Stimulated activated CD4-positive, alpha-beta T cell treated with anti-CD3 and anti-CD28 coated beads, Interleukin-12 subunit alpha, Interleukin-12 subunit beta, amount 100 ng/mL, for 48 hours (primary cell): ENCODE measurements at places on chromosomes 7 and 10.

DNA sequence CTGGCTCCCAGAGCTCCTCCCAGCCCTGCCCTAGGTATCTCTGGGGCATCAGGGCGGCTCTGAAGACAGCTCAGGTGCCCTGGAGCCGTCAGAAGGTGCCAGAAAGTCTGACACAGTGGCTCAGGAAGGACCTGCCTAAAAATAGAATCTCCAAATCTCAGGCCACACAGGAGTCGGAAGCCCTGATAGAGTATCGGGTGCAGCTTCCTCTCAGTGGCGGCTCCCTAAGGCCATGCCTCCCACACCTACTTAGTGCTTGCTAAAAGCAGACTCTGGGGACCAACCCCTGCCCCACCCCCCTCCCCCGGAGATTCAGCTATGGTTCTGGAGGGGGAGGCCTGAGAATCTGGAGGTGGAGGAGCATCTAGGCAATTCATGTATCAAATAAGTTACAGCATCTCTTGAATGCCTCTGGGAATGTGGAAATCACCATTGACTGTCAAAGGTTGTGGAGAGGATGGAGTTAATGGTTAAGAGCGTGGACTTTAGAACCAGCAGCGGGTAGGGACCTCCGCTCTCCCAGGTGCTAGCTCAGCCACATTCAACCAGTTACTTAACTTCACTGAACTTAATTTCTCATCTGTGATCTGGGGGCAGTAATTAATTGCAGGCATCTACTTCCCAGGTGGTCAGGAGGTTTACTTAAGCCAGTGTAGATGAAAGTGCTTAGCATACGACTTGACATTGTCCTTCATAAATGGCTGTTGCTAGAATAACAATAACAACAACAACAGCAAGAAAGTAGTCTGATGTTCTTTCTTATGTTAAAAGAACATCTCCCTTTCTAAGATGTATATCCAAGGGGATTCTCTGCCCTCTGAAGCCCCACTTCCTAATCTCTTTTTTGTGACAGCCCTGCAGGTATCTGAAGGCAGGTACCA, 38.6 kb upstream of the MXI1 start:
- DNase-seq: no peak

GRCh38 chr7:98112077-98112476, 5.4 kb downstream of the LMTK2 start:
- DNase-seq: no peak

- DNase-seq: no peak
Measured at GRCh38 chr10:1400101-1401070, 336.9 kb downstream of the ADARB2 start.

DNA sequence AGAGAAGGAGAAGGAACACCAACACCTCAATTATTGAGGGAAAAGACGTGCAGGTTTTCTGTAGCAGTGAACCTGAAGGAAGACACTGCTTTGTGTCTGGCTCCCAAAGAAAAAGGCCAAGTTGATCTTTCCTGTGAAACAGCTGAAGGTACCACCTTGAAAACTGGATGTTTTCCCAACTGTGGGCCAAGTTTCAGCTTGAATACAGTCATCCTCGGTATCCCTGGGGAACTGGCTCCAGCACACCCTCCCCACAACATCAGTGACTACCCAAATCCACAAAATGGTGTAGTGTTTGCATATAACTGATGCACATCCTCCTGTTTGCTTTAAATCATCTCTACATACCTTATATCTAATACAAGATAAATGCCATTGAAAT, 297.0 kb upstream of the PITRM1 start:
- no peak for DNase-seq

DNA sequence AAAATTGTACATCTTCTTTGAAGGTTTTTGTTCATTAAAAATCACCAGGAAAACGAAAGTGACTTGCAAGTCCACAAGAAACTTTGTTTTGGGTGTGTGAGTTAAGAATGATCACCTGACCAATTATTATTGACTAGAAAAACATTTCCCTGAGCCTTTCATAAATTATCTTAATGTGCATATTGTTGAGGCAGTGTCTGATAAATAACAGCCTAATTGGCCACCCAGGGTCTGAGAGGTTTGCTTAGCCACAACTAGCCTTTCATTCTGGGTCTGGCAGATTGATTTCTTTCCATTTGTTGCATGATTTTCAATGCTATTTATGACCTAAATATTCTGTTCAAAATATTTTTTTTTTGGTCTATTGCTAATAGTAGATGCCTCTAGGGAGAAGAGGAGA, 152.8 kb downstream of the AUTS2 start:
- DNase-seq: no peak

DNA sequence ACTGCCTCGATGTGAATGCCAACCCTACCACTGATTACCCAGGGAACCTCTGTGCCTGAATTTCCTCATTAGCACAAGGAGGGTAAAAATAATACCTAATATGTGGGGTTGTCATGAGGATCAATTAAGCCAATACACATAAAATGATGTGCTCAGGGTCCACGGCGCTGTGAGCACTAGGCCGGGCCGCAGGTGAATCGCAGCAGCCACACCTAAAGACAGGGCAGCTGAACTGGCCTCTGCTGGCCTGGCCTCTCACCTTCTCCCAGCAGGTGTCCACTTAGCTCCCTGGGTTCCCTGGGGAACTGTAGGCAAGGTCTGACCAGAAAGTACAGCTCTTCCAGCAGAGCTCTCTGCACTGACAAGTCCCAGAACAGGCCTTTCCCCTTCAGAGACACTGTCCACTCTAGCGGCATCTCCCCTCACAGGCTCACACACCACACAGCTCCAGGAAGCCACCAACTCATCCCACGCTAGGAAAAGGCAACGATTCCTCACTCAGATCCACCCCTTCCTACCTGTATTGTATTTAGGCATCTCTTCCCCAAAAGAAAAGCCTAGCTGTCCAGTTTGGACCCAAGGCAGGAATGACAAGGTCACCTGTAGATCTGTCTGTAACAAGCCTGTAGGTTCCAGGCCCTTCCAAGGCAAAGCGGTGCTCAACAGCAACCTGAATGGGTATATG, 273.1 kb downstream of the USP6NL start:
- DNase-seq: no peak

DNA sequence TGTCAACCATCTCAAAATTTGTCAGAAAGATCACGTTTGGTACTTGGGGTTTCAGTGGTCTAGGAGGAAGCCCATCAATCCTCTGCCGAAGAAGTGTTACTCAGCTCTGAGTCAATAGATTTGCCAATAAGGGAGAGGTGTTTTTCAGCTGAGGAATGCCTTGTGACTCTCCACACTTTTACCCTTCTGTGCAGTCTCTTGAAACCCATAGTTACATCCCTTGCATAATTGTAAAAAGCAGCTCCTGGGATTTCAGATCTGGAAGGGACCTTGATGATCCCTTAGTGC, 47.5 kb downstream of the INSYN2A start:
- no peak for DNase-seq

GRCh38 chr10:109966961-109967738, 40.6 kb upstream of the ADD3 start:
- DNase-seq: no peak

DNA sequence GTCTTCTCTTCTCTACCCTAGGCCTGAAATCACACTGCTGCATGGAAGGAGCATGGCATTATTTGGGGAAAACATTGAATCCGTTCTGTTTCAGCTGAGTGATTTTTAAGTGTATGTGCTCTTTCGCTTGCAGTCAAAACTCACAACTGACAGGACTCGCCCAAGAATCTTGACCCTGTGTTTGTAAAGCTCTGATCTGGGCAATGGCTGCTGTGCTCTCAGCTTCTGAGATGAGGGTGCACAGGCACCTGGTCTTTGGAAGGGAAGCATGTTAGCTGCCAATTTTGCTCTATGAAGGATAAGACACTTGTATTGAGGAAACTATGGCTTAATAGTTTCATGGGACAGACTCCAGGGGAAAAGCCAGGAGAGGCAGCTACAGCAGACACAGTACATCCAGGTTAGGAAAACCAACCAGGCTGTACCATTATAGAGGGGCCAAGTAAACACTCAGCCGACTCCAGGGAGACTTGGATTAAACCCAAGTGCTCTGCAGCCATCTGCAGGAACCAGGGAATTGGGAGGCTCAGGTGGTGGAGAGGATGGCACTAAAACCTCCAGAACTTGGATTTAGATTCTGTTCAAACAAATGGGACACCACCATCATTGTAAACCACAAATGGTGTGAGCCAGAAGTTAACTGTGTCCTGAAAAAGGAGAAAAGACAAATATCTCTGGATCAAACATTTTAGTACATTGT, 43.3 kb downstream of the LYZL1 start:
- DNase-seq: no peak

- no peak for DNase-seq
Measured at GRCh38 chr10:121655254-121656144, 57.3 kb upstream of the FGFR2 start.

GRCh38 chr7:33024189-33024757, 38.3 kb downstream of the NT5C3A start:
- no peak for DNase-seq

GRCh38 chr7:83469076-83469475, 179.9 kb downstream of the SEMA3E start:
- no peak for DNase-seq

- no peak for DNase-seq
Measured at GRCh38 chr10:120507175-120507574, 50.1 kb downstream of the PLPP4 start.

DNA sequence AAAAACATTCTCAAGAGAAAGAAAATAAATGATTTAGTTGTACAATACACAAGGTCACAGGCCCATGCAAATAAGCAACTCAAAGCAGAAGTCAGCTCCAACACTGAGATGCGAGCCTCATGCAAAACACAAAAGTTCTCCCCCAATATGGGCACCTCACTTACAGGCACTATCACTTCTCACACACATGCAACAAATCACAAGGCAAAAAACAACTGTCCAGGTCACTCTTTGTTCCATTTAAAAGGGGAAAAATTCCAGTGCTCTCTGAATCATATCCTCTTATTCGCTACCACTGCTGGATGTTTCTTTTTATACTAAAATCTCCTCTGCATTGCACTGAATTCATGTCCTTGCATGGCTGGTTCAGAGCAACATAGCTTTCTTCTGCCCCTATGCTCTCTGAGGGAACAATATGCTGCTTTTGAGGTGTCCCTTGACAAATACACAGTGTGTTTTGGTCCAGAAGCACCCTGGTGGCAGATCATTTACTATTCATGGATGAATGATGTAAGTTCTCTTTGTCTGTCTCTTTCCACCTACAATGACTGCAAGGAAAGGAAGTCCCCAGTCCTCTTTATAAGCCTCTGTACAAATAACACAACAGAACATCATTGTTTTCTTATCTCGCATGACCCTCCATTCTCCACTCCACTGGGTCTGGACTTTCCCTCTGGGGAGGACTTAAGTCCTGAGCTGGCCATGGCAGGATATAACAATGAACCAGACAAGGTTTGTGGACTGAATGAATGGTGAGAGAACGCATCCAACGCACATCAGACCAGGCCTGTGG, 85.4 kb upstream of the GSDME start:
- no peak for DNase-seq

GRCh38 chr7:47453093-47454061, 128.5 kb downstream of the TNS3 start:
- DNase-seq: no peak
